ENCODE measurements at places on chromosomes 3 and 15.

DNA sequence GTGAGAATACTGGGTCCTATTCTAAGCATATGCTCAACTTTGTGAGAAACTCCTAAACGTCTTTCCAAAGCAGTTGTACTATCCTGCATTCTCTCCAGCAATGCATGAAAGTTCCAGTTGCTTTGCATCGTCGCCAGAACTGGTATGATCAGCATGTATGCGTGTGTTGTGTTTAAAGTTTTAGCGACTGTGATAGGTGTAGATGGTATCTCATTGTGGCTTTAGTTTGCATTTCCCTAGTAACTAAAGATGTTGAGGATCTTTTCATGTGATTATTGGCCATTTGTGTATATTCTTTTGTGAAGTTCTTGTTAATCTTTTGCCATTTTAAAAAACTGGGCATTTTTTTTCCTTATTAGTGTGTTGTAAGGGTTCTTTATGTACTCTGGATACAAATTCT lies 115.1 kb downstream of the SPATA16 start:
- DNase-seq: no peak

- DNase-seq: no peak
Observed at GRCh38 chr15:33169625-33170024, 24.9 kb downstream of the FMN1 start.

- peak; percentile 43 for DNase-seq
Observed at GRCh38 chr3:45677033-45677446, 12.2 kb upstream of the SACM1L start.

DNA sequence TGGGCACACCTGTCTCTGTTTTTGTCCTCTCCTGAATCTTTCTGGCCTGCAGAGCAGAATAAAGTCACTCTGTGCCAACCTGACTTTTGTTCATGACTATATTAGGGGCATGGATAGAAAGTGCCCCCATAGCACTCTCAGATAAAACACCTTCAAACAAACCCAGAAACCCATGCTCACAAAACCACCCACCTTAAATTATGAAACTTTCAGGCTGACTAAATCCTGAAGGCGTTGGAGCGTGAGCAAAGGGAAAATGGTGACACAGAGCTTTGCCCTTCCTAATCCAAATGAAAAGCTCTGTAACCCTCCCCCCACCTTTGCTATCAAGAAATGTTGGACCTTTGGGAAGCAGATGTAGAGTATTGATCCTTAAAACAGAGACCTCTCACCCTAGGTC lies 138.9 kb downstream of the IGF1R start:
- DNase-seq: no peak

DNA sequence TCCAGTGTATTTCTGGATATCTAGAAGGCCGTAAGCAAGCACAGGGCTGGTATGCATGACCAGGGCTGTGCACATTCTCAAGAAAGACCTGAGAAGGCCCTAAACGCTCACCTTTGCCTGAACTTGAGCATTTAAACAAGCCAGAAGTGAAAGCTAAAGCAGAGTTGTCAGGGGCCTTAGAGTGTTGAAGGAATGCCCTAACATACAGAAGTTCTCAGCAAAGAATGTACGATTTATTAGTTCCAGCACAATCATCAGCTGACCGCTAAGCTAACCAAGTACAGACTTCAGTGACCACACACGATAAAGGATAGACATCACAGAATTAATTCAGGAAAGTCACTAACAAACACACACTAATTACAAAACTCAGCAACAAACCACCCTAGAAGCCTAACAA lies 8.7 kb downstream of the HLTF start:
- no peak for DNase-seq

DNA sequence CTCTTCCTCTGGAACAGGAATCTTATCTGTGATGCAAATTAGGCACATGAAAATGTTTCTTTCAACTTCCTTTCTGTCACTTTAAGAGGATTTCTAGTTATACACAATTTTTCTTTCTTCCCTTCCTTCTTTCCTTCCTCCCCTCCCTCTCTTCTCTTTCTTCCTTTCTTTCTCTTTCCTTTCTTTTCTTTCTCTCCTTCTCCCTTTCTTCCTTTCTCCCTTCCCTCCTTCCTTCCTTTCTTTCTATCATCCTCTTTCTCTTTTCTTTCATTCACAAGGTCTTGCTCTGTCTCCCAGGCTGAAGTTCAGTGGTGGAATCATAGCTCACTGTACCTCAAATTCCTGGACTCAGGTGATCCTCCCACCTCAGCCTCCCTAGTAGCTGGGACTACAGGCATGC lies 18.0 kb upstream of the C2CD4B start:
- DNase-seq: no peak

DNA sequence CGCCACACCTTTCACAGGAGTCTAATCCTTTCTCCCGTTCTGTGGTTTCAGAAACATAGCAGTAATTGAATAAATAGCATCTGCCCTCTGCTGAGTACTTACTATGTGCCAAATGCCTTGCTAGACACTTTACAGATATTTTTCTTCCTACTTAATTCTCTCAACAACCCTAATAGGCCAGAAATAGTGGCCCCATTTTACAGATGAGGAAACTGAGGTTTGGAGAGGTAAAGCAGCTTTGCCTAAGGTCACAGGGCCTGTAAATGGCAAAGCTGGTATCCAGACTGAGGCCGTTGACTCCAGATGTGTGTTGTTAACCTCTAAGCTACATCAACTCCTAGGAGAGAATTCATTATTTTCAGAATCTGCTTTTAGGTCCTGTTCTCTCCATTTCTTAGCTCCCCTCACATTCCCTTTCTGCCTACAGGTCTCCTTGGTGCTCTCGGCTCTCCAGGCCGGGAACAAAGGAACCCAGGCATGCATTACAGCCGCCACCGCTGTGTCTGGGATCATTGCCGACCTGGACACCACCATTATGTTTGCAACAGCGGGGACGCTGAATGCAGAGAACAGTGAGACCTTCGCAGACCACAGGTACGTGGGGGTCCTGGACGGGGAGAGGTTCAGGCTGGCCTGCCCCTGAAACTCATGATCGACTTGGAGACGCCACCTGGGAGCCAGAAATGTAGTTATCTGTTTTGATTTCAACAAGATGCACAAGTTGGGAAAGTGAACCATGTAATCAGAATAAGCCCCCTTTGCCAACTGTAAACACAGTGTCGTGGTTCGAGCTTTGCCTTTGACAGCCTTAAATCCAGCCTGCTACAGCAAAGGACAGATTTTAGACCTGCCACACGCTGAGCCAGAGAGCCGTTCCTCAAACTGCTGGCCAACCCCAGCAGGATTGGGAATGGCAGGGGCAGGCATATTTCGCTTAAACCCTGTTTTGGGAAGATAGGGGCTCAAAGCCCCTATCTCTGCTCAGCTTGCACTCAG lies 246.5 kb upstream of the TPM1 start:
- DNase-seq: no peak

- no peak for DNase-seq
Observed at GRCh38 chr3:122183521-122183892, at the start of gene CASR. CASR (plus strand) TSS chr3:122183668; CDS start chr3:122254190, 70,522 bp downstream.

DNA sequence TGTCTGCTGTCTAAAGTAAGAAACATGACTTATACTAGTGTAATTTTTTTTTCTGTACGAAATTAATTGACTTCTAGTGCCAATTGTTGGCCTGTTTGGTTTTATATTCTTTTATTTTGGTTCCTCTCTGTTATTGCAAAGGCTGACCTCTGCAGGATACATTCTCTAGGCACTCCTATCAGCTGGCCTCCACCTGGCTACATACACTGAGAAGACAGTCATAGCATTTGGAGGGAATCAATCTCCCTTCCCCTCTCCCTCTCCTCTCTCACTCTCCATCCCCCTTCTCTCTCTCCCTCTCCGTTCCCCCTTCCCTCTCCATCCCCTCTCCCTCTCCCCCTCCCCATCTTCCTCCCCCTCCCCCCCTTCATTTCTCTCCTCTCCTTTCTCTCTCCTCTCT lies 116.7 kb downstream of the MCTP2 start:
- DNase-seq: no peak

DNA sequence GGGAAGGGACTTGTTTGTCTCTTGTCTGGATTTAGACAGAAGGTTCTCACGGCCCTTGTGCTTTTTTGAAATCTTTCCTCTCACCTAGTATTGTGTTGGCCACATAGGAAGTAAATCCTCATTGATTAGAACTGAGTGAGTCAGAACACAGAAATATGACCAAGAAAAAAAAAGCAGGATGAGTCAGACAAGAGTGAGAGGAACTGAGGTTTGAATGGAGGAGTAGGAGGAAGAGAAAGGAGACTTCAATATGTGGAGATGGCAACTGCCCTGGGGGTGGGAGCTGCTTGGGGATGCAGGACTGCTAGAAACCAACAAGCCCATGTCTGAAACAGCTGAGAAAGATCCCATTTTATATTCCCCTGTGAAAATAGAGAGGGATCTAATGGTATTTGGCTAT lies 194.1 kb upstream of the ZBTB20 start:
- no peak for DNase-seq

DNA sequence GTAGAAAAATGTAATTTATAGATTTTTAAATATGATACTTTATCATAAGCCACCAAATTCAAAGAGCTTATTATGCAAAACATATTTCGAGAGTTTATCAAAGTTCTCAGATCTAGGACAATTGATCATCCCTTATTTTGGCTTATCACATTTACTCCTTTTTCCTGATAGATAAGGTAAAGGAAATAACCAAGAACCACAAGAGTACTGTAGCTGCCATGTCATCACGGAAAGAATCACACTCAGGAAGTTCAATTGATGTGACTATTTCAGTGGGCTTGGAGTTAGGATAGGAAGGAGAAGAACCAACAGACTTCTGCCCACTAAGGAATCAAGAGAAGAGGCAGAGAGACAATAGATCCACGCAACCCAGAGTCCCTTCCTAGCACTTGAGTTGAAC lies 142.7 kb upstream of the TMCO5A start:
- DNase-seq: no peak

- no peak for DNase-seq
Observed at GRCh38 chr3:157420606-157421130, 16.0 kb upstream of the PTX3 start.

DNA sequence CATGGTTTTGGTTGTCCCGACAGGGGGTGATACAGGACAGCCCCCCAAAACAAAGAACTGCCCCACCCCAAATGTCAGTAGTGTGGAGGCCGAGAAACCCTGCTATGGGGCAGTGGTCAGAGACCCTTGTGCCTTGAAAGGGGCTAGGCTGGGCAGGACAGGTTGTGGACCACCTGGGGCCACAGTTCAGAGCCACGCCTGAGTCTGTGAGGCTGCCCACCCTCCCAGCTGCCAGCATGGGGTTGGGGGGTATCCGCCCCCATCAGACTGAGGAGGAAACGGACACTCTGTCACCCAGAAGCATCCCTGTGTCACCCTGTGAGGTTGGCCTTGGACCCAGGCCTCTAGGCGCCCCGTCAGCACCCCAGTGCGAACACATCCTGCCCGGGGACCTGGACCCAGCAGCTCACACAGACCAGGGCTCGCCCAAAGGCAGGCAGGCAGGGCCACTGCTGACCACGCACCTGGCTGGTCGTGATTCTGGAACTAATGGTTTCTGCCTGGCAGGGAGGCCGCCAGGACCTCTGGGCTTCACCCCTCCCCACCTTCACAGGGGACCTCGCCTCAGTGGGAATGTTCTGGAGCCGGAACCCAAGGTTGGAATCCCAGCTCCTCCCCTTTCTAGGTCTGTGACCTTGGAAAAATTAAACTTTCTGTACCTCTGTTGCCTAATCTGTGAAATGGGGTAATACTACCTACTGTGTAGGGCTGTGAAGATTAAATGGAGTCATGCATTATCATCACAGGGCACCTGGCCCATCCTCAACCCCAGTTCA lies 1.4 kb downstream of the SLC41A3 start:
- DNase-seq: no peak

GRCh38 chr15:80090879-80091503 lies 31.5 kb downstream of the ZFAND6 start:
- no peak for DNase-seq

- no peak for DNase-seq
Observed at GRCh38 chr3:103446953-103447629, 1012.3 kb downstream of the ZPLD1 start.

DNA sequence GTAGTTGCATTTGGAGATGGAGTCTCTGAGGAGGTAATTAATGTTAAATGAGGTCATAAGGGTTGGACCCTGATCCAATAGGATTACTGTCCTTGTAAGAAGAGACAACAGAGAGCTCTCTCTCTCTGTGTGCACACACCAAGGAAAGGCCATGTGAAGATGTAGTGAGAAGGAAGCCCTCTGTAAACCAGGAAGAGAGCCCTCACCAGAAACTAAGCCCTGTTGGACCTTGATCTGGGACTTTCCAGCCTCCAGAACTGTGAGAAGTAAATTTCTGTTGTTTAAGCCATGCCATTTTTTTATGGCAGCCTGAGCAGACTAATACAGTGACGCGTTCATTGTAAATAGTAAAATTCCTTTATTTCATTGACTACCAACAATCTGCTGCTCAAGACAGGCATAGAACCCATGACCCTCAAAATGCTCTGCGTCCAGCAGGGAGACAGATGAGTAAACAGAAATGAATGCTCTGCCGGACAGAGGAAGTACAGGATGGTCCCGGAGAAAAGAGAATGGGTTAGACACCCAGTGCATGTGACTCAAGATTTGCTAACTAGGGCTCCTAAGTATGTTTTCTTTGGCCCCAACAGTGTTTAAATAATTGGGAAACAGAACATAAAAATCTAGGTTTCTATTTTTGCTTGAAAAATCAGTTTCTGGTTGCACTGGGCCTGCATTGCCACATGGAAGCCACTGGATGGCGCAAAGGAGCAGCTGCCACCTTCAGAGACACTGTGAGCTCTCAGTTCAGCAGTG lies 37.9 kb upstream of the TNFAIP8L3 start:
- no peak for DNase-seq

- no peak for DNase-seq
Observed at GRCh38 chr15:72592676-72593075, 61.8 kb upstream of the GOLGA6B start.

DNA sequence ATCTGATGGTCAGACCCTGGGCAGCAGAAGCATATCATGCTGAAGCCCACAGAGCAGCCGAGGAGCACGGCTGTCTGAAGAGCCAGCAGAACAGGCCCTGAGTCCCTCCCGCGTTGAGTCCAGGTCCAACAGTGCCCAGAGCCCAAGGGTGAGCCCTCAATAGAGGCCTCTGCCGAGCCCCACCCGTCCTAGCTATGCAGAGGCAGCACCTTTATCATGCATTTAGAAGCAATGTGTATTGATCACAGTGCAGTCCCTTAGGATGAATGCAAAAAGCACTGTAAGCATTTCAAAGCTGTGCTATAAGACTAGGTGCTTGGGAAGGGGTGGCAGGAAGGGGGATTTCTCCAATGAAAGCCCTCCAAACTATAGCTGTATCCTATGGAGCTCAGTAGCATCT lies 208.5 kb downstream of the GABRB3 start:
- no peak for DNase-seq

DNA sequence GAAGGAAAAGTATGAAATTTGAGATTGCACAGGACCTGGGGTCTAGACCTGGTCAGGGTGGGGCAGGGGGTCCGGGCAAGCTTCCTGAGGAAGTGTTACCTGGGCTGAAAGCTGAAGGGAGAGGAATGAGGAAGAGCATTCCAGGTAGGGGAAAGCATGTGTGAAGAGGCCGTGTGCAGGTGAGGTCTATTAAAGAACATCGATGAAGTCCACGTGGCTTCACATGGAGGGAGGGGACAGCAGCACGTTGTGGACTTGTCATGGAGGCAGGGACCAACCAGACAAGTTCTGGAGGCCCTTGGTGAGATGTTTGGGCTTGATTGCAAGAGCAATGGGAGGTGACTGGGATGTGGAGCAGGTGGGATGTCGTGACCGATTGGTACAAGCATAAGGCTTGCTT lies 47.1 kb downstream of the IDH2 start:
- no peak for DNase-seq

GRCh38 chr3:170914690-170915089 lies 6.3 kb upstream of the EIF5A2 start:
- DNase-seq: no peak

- no peak for DNase-seq
Observed at GRCh38 chr3:39721076-39721475, 88.3 kb upstream of the MYRIP start.

GRCh38 chr3:185175370-185175987 lies 22.6 kb upstream of the C3orf70 start:
- no peak for DNase-seq

All from activated T-helper 1 cell treated with anti-CD3 and anti-CD28 coated beads, Interleukin-2, amount 50 U/mL, for 16 hours (primary cell).